ENCODE measurements at places on chromosomes 13 and 19.

GRCh38 chr13:113820813-113821651 is 42.8 kb downstream of the GAS6 start:
- DNase-seq = no peak

GRCh38 chr19:17931532-17932191 is 1.2 kb upstream of the CCDC124 start:
- peak; percentile 23 for DNase-seq

DNA sequence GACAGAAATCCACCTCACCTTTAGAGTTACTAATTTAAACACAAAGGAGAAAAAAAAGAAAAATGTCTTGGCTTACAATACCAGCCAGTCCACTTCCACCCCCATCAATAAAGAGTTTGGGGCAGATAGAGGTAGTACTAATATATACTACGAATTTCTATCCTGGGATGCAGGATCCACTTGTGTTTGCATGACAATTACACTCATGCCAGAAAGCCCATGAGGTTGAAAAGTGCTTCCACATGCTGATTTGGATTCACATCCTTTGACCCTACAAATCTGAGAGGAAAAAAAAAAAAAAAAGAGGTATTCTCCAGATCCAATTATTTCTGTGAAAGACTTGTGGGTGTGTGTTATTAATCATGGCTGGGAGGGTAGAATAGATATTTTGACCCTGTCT is 335.2 kb downstream of the SLITRK1 start:
- no peak for DNase-seq

DNA sequence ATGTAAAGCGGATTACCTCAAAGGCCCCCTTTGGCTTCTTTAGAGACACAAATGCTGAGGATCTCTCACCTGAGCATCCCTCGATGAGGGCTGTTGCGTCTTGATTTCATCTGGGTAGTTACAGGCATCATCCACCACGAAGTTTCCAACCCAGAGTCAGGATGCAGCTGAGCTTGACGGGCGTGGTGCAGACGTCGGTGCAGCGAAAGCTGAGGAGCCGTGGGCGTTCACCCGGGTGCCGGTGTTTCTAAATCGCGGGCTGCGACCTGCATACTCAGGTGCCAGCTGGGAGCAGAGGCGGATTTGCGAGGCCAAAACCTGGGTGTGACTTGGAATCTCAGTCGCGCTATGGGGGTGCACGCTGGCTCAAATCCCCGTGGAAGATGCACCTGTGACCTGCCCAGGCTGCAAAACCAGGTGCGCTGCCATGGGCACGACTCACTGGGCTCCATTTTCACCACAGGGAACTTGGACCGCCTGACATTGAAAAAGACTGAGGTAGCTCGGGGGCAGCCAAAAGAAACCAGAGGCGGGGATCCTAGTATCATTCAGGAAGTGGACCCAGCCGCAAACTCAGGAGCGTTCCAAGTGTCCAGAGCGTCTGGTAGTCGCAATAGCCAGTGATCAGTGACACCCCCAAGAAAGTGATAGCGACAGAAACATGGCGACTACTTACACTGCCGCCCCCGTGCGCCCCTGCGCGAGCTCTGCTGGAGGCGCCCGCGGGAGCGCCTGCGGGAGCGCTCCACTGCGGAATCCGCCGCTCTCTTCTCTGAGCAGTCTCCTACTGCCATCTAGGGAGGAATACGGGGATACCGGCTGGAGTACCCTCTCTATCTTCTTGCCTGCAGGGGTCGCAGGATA is 36.4 kb upstream of the IGFL4 start:
- DNase-seq = peak; percentile 65

GRCh38 chr19:46951171-46951986 is 68.3 kb upstream of the NPAS1 start:
- DNase-seq = no peak

GRCh38 chr13:29905845-29906244 is 55.4 kb upstream of the UBL3 start:
- no peak for DNase-seq

DNA sequence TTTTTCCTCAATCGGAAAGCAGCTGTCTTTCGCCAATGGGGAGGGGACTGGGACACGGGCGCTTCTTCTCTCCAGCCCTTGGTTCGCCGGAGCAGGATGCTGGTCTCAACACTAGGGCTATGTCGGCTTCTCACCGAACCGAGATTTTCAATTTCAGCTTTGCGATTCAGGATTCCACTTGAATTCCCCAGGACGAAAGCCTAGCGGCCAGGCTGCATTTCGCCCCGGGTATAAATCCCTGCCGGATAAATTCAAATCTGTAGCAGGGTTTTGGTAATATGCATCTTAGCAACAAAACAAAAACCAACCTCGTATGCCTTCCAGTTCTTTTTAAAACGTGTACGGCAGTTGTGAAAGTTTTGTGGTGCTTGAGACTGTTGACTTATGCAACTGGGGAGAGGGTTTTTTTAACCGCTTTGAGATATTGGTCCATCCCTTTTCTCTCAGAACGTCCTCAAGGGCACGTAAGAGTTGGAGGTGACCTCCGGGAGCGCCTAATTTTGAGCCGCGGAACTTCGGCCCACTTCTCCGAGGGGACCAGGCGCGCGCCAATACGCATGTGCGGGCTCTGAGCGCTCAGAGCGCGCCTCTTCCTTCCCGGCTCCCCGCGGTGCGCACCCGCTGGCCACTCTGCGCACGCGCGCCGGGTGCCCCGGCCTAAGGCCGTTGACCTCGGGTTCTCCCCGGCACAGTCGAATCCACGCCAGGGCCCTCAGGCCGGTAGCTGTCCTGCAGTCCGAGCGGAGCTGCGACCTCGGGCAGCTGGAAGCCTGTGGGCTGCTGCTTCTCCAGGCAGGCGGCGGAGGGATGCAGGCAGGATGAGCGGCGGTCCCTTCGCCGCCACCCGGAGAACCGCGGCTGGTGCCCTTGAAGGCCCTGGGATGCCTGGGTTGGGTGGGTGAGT is 7.6 kb downstream of the POU4F1 start:
- DNase-seq = peak; percentile 74

DNA sequence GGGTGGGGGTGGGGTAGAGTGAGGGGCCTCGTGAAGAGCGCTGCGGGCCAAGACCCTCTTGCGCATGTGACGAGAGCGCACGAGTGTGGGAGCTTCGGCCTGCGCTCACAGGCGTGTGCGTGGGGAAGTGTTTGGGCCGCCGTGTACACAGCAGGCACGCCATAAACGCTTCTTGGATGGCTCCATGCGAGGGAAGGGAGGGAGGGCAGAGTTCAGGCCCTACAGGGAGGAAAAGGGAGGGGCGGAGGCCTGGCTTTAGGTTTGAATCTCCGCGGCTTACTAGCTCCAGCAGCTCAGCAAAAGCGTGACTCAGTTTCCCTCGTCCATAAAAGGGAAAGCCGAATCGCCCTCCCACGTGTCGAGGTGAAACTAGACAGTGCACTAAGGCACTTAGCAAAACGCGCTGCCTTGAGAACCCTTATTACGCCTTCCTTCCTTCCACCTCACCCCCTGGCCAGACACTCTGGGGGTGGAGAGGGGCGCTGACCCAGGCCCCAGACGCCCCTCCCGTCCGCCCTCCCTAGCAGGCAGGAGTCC is 12.5 kb downstream of the GADD45B start:
- DNase-seq = no peak

- DNase-seq = no peak
Measured at GRCh38 chr13:34570698-34571353, 371.2 kb upstream of the NBEA start.

GRCh38 chr13:64332048-64332447 is 2898.1 kb downstream of the PCDH9 start:
- DNase-seq = no peak

GRCh38 chr19:29861574-29861973 is 49.8 kb downstream of the CCNE1 start:
- DNase-seq = no peak

DNA sequence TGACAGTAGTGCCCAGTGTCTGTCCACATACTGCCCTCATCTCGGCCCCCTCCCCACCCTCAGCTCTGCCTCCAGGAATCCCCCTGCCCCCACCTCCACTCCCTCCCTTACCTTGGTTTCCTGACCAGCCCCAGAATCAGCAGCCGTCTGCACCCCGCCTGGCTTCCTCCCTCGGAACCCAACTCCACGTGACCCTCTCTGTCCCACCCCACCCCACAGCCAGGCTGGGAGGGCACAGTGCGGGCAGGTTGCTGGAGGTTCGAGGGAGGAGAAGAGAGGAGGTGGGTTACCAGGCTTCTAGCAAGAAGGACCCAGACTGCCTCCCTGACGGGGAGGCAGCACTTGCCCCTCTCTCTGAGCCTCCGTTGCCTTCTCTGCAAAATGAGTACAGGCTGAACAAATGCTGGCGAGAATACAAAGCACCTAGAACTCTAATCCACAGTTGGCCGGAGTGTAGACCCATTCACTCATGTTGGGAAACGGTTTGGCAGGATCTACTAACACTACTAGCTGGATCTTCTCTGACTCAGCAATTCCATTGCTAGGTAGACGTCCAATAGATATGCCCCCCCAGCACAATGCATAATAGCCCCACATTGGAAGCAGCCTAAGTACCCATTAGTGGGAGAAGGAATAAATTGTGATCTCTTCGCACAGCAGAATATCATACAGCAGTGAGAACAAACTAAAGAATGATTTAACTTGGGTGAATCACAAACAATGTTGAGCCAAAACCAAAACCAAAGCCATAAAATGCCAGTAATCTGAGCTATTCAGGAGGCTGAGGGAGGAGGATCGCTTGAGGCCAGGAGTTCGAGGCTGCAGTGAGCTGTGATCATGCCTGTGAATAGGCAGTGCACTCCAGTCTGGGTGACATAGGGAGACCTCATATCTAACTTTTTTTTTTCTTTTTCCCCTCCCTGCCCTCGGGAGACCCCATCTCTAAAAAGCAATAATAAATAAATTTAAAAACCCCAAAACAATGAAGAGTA is at the start of gene RASAL3:
TSS of gene RASAL3 (minus strand) at position 151 of the 992 bp plus-strand sequence. CDS start 186 bp downstream, outside the sequence.
- peak; percentile 81 for DNase-seq

- DNase-seq = no peak
Measured at GRCh38 chr13:46396341-46396740, 9.3 kb upstream of the RUBCNL start.

DNA sequence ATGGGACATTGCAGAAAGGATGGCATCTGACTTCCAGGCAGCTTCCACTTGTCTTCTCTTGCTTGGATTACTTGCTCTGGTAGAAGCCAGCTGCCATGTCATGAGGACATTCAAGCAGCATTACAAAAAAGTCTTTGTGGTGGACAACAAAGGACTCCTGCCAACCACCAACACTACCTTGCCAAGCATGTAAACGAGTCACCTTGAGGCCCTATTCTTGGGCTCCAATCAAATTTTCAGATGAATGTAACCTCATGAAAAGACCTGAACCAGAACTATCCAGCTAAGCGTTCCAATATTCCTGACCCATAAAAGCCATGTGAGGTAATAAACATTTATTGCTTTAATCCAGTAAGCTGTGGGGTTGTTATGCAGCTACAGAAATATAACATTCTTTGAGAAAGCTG is 12.5 kb downstream of the PROSER1 start:
- no peak for DNase-seq

DNA sequence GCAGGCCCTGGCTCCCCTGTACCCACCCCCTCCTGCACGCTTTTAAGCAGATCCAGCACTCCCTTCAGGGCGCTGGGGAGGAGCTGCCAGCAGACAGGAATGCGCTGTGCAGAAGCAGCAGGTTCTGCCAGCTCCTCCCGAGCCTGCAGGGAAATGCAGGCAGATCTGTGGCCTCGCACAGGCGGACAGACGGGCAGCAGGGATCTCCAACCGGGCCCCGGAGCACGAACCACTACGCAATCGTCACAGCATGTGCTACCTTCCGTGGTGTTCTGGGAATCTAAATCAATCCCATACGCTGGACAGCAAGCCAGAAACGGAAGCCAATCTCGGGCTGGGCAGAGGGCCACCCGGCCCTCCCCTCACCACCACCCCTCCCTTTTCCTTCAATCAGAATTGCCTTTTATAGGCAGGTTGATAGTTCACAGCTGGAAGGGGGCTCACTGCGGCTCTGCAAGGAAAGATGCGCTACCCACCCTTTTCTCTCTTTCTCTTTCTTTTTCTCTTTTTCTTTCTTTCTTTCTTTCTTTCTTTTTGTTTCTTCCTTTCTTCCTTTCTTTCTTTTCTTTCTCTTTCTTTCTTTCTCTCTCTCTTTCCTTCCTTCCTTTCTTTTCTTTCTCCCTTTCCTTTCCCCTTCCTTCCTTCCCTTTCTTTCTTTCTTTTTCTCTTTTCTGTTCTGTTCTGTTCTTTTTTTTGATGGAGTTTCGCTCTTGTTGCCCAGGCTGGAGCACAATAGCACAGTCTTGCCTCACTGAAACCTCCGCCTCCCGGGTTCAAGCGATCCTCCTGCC is 99.9 kb downstream of the GNG7 start:
- no peak for DNase-seq

DNA sequence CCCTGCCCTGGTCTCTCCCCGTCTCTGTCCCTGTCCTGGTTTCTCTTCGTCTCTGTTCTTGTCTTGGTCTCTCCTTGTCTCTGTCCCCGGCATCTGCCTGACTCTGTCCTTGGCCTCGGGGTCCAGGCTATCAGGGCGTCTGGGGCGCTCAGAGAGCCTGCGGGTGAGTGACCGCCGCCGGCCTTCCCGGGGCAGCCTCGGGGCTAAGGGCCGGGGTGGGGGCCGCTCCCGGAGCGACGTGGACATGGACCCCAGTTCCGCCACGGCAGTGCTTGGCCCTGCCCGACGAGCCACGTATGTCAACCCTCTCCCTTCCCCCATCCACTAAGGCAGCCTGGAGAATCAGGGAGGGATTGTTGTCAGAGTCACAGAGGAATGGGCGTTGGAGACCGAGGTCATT is 14.8 kb downstream of the ARHGEF1 start:
- no peak for DNase-seq

DNA sequence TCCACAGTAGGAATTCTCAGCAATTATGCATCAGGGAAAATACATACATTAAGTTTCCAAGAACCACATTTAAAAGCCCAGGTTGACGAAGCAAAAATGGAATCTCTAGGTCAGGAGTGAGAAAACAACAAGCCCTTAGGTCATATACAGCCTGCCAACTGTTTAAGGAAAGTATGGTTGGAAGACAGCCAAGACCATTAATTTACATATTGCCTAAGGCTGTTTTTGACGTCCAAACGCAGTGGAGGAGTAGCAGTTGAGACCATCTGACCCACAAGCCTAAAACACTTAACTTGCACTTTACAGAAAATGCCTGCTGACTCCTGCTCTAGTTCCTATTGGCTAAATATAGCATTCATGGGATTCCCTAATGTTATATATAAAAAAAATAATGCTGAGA is 299.0 kb downstream of the ITGBL1 start:
- no peak for DNase-seq

DNA sequence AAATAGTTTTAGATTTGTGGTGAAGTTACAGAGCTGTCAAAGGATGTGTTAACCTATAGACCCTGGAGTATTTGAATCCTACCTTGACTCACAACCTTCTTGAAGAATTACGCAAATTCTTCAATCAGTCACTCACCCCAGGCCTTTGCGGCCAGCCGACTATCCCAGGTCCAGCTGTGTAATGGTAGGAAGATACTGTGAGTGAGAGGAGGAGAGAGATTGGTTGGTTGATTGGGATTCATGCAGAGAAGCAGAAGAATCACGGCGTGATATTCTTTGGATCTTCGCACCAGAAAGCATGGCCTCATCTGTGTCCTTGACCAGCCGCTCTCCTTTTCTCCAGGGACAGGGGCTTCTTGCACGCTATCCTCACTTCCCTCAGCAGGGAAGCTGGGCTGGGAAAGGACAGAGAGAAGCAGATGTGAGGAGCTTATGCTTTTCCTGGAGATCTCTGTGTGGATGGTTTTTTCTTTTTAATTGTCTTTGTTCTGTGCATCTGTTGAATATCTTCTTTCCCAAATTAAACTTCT is 249.1 kb downstream of the GGACT start:
- no peak for DNase-seq

All from GM20000 (cell line).